SHP77 (cell line): ENCODE measurements at places on chromosomes 2 and 18.

DNA sequence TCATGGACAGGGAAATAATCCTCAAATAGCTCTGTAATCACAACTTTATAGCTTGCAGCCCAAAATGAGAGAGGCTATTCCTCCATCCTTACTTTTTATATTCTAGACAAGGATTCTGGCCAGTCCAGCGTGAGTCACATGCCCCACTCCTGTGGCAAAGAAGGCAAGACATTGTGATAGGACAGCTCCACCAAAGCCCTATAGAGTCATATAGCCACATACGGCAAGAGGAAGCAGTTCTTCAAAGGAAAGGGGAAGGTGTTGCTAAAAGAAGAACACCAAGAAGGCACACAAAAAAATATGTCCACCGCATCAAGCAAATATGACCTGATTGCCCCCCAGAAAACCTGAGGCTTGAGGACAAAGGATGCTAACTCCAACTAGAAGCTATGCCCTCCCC is 3.4 kb upstream of the GFPT1 start:
- no peak for DNase-seq

- DNase-seq, result peak; percentile 53
These were observed 149.8 kb downstream of the TANC1 start for GRCh38 chr2:159118115-159118858.

DNA sequence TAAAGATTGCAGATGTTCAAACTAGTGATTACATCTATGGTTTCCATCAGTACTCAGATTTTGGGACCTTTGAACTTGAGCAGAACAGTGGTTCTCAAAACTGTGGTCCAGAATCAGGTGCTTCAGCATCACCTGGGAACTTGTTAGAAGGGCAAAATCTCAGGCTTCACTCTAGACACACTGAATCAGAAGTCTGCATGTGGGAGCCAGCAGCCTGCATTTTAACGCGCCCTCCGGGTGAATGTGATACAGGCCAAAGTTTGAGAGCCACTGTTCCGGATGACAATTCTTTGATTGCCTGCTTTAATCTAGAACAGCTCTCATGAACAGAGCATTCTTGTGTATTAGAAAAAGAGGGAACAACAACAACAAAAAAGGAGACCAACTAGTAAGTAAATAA is 261.7 kb downstream of the GPD2 start:
- no peak for DNase-seq

DNA sequence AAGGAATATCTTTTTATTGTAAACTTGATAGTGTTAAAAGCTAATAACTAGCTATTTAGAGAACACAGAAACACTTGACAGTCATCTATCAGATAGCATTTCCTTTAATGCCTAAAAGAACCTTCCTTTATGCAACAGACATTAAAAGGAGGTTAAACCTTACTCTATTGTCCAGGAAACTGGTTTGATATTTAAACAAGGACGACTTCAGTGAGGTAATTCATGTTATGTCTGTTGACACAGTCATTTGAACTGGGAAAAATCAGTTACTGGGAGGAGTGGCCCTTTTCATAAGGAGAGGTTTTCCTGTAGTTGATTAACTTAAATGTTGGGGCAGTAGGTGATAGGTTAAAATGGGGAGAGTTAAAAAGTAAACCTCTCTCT is 6.7 kb downstream of the TGIF1 start:
- DNase-seq, result peak; percentile 21

- no peak for DNase-seq
These were observed 278.7 kb downstream of the FSIP2 start for GRCh38 chr2:186017278-186017677.

GRCh38 chr2:56871644-56872043 is 687.9 kb downstream of the CCDC85A start:
- no peak for DNase-seq

- DNase-seq, result no peak
These were observed 343.3 kb downstream of the CYP26B1 start for GRCh38 chr2:71804281-71804751.

- DNase-seq, result no peak
These were observed 40.2 kb downstream of the POLR1A start for GRCh38 chr2:86065512-86065911.

GRCh38 chr18:49225160-49225559 is 235.3 kb downstream of the DYM start:
- DNase-seq, result no peak

DNA sequence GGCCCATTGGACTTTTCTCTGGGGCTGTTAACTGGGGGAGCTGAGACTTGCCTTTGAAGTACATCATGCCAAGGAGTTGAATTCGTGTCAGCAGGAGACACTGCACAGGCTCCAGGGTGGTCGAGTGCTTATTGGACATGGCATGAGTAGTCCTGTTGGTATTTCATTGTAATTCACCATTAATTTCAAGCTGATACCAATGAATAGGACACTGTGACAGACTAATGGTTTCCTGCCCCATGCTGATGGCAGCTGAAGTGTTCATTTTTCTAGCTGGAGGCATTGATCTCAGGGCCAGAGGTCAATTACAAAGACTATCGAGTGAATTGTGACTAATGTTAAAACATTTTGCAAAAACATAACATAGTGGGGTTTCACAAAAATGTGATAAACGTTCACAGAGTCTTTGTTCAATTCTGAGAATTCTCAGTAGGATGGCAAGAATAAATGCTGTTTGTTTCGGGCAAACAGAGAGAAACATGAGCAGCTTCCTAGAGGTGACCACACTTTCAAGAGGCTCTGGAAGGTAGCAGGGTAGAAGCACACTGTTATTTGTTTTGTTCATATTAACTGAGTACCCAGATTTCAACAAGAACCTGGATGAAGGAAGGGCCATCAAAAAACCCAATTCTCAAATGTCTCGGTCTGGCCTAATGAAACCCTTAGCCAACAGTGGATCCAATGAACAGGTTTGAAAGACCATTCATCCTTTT is 90.6 kb upstream of the ARL4C start:
- DNase-seq, result no peak

- DNase-seq, result peak; percentile 67
These were observed 34.7 kb downstream of the NAPG start for GRCh38 chr18:10560452-10561045.

GRCh38 chr2:191539068-191539467 is 138.9 kb upstream of the NABP1 start:
- DNase-seq, result no peak

GRCh38 chr18:1240701-1241100 is 336.0 kb downstream of the ADCYAP1 start:
- DNase-seq, result no peak

DNA sequence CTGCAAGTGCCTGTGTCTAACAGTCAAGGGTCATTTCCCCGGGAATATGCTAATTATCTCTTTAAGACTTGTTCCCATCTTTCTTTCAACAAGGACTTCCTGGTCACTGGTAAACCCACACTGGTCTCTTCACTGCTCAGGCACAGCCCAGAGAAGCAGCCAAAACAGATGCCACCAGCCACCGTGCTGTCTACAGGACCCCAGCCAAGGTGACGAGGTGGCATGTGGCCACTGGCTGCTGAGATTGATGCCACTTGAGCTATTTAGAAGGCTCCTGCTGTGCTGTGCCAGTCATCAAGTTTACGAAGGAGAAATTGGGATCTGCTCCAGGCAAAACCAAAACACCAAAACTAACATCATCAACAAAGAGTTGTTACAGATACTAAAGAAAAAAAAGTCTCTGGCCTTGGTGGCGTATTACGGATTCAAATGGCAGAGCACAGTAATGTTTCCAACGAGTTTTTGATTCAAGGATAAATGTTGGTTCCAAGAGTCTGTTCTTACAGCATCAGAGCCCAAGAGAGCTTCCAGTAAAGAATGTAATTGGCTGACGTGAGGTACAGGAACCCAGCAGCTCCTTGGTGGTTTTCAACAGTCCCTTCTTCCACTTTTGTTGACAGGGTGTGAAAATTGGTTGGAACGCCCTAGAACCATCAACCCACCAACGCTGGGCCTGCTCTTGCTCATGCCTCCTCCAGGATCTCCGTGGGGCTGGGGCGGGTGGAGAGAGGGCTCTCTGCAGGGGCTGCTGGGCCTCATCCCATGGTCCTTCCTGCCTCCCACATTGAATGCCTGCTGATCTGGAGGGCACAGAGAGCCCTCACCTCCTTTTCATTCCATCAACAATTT is 63.7 kb upstream of the ZCCHC2 start:
- no peak for DNase-seq

GRCh38 chr18:427005-427404 is 73.5 kb downstream of the COLEC12 start:
- DNase-seq, result no peak

GRCh38 chr2:28080911-28081310 is 190.4 kb downstream of the BABAM2 start:
- DNase-seq, result no peak

DNA sequence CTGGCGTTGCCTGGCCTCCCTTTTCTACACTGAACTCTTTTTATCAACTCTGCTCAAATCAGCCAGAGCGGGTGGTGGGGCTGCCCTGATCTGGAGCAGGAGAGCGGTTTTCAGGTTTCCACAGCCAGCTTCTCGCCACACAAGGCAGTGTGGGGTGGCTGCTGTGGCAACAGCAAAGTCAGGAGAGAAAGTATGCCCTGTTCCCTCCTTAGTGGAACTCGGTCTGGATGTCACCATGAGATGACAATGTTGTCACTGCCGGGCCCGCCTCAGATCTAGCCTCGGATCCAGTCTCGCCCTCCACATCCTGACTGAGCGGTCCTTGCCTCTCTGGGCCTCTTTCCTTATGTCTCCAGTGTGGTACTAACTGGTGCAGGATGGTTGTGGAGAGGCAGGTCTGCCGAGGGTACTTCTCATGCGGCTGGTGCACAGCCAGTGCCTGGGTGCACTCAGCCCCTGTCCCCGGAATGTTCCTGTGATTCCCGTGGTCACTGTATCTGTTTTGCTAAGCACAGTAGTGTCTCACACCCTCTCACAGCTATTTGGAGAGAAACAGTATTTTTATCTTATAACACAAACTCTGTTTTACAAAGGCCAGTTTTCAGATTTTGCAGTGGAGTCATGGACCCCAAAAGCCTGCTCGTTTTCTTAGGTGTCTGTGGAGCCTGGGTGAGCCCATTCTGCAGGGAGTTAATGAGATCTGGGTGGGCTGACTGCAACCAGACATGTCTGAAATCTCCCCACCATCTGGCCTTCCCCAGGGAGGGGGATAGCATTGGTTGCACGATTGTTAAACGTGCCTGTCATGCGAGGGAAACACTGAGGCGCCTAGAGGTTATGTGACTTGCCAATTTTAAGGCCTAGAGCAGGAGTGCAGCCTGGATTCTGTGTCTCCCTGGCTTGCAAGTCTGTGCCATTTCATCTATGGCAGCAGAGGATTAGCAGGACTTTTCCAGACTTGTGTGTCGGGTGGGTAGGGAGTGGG is 261.1 kb upstream of the AGAP1 start:
- DNase-seq, result no peak

DNA sequence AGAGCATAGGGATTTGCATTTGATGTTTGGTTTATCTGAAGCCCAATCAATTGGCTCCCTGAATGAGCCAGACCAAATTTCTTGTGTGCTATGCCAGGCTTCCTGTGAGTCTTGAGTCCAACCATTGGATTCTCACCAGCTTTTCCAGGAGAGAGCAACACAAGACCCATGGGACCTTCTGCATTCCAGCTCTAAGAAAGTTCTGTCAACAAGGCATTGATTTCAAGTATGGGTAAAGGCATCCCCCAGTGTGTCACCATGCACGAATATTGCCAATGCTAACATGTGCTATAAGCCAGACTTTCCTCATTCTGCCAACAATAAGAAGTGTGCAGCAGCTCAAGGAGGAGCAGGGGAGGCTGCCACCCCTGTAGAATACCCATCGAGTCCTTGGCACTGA is 266.6 kb downstream of the ETAA1 start:
- no peak for DNase-seq

DNA sequence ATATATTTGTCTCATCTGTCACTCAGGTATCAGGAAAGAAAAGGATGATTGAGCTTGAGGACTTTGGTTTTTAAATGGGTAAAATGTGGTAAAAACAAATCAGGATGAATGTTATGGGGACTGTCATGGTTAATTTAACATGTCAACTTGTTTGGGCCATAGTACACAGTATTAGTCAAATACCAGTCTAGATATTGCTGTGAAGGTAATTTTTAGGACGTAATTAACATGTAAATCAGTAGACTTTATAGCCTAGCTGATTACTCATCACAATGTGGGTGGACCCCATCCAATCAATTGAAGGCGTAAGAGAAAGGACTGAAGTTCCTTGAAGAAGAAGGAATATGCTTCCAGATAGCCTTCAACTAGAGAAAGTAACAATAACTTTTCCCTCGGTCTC is 275.7 kb upstream of the ZNF804A start:
- DNase-seq, result no peak
